ENCODE measurements at places on chromosomes 11 and 22. TPM values are rescaled to one million over a fixed set of nuclear protein-coding genes. Genes with fewer than 3 reads are reported as not detected.

The SCN4B gene
- 11.9 TPM for total RNA-seq

The PHOX2A gene
- total RNA-seq, result not detected

The KCTD17 gene
- 16.4 TPM for total RNA-seq

The IL17REL gene
- total RNA-seq, result not detected

The CENPM gene
- total RNA-seq, result not detected

The IFITM10 gene
- total RNA-seq, result 3.6 TPM

The ZNF70 gene
- 3.8 TPM for total RNA-seq

- peak; percentile 94 for DNase-seq
Measured at GRCh38 chr22:38870312-38870741, 1.7 kb downstream of the CBX6 start.

- no peak for DNase-seq
Measured at GRCh38 chr11:77191823-77192495, 63.9 kb downstream of the MYO7A start.

DNA sequence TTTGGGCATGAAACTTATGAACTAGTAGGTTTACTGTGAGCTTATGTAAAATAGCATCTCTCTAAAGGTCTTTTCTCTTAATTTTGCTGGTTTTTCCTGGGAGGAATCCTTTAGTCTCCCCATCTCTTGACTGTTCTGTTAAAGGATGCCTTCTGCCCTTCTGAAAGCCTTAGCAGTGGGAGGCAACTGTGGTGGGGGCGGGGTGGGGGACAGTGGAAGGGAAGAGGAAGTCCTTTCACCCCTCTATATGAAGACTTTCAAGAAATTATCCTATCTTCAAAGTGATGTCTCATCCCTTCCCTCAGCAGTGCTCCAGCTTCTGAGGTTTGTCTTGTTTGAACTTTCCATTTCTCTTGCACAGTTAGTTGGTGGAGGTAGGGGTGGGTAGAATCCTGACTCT, 73.1 kb downstream of the ELP4 start:
- no peak for DNase-seq

DNA sequence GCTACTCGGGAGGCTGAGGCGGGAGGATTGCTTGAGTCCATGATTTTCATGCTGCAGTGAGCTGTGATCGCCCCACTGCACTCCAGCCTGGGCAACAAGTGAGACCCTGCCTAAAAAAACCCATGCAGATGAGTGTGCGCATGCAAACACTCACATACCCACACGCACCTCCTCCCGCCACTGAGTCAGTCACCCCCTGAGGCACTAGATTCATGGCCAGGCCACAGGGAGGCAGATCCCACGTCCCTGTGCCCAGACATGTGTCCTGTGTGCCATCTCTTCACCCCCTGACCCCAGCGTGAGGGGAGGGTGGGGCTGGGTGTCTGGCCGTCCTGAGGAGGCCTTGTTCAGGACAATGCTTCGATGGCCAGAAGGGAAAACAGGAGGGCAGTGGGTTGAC, 15.5 kb downstream of the RELT start:
- DNase-seq, result peak; percentile 15

- DNase-seq, result no peak
Measured at GRCh38 chr22:45572444-45572843, 69.8 kb downstream of the FBLN1 start.

DNA sequence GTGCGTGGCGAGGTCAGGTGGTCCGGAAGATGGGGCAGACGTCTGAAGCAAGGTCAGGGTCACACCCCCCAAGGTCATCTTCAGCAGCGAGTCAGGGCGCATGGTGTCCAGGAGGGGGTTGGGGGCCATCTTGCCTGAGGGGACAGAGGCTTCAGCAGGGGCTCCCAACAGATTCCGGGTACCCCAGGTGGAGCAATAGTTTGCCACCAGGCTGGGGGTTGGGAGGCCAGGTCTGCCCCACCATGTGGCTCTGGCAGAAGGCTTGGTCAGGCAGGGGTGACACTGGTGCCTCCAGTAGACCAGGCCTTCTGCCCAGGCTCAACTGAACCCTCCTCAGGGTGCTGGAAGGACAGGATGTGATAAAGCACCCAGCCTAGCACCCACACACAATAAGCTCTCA, 5.9 kb downstream of the ATG2A start:
- no peak for DNase-seq

GRCh38 chr22:35488513-35488912, 52.1 kb upstream of the RASD2 start:
- no peak for DNase-seq

DNA sequence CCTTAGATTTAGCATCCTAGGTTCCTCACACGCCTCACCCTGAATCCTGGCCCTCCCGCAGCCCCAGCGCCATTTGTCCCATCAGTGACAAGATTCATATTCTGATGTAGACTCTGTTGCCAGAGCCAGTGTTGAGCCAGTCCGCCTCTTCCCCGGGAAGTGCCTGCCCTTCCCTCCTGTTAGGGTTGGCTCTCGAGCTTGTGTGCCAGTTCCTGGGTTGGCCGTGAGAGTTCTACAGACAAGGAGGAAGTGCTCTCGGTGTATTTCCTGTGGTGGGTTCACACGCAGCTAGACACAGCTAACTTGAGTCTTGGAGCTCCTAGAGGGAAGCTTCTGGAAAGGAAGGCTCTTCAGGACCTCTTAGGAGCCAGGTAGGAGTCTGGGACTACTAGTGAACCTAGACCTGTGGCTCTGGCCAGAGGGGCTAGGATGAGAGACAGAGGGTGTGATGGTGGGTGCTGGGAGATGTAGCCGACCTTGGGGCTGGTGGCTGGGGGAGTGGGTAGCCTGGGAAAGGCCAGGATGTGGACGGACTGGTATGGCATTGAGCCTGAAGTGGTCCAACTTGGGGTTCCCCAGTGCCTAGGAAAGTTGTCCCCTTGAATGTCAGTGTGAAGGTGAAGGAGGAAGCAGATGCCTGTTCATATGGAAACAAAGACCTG, at the start of gene IL18BP:
Gene IL18BP, plus strand, starts transcription at position 261 of the 662 bp plus-strand sequence. CDS start 1,076 bp downstream, outside the sequence.
- no peak for DNase-seq

Data from heart left ventricle (tissue), 16 donors.